ENCODE measurements at places on chromosomes 7 and 10. TPM values are rescaled to one million over a fixed set of nuclear protein-coding genes. Genes with fewer than 3 reads are reported as not detected.

The TLL2 gene
- not detected for total RNA-seq

The MEOX2 gene
- not detected for total RNA-seq

The POM121L12 gene
- not detected for total RNA-seq

The MOGAT3 gene
- total RNA-seq, result not detected

The LRGUK gene
- total RNA-seq, result not detected

The CALML3 gene
- total RNA-seq, result 58.4 TPM

The RTKN2 gene
- total RNA-seq, result 0.99 TPM

The PRR15 gene
- 6.3 TPM for total RNA-seq

The GPR37 gene
- total RNA-seq, result 0.34 TPM

The CAV2 gene
- total RNA-seq, result 256 TPM

The SORCS1 gene
- not detected for total RNA-seq

The C1GALT1 gene
- 63.6 TPM for total RNA-seq

The CXCL12 gene
- total RNA-seq, result not detected

Data from hair follicular keratinocyte (primary cell).